ENCODE measurements at places on chromosomes 1 and 21.

DNA sequence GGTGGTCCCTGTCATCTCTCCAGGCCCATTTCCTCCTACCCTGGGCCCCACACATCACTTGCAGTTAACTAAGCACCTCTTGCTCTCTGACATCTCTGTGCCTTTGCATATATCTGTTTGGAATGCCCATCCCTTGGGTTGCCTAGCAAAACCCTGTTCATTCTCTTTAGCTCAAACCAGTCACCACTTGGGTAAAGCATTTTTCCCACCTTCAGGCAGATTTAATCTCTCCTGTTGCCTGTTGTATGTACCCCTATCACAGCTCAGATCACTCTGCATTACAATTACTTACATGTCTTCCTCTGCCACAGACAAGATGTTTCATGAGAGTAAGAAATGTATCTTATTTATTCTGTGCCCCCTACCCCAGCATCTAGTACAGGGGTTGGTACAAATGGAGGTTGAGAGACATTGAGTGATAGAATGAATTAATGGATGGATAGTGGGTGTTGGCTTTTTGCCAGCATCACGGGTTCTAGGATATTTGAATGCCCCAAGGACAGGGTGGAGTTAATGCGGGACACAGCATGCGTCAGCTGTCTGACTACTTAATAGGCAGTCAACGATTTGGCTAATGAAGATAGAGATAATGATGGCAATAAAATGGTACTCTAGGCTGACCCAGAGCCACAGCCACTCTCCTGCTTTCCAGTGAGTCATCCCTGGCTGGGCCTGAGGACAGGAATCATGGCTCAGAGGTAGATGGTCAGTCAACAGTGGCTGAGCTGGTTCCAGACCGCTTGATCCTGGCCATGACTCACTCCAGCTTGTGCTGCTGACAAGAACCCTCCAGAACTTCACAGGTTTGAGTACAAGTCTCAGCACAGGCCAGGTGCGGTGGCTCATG is 6.5 kb downstream of the NR0B2 start:
- DNase-seq = no peak

DNA sequence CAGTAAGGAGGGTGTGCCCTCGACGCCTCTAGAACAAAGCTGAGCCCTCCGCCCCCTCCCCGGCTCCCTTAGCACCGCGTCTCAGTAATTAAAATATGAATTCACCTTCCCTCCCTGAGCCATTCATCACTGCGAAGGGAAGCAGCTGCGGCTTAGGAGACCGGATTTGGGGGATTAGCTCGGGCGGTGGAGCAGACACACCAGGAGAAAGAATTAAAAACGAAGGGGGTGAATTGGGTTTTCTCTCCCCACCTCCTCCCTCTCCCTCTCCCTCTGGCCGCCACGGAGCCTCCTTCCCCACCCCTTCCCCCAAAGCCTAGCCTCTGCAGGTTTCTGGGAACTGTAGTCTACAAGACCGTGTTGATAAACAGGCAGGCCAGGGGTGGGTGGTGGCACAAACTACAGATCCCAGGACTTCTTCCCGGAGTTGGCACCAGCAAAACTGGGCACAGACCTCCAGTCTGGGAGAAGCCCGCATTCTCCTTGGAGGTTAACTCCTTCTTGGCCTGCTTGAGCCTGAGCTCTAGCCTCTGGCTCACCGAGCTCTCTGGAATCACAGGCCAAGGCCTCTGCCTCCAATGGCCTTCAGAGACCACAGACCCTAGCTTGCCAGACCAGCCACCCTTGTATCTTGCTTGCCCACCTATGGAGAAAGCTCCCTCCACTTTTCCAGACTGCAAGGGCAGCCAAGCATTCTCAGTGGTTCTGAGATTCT is 10.8 kb downstream of the BLACAT1 start:
- no peak for DNase-seq

DNA sequence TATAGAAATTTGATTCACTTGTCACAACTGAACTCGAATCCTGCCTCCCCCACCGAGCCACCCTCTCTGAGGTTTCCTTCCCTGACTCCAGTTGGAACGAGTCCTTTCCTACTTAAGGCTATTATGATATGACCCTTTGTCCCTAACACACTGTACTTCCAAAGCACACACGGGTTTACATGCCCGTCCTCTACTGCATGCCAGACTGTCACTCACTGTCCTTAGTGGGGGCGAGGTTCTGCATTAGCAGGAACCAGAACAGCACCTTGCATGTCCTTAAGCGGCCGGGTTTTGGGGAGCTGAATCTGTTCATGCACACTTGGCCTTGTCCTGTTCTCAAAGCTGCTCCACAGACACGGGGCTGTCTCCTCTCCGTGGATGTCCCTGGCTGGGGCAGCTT is 164.6 kb upstream of the KCNJ6 start:
- no peak for DNase-seq

- no peak for DNase-seq
Observed at GRCh38 chr1:55396381-55396891, 181.3 kb upstream of the USP24 start.

DNA sequence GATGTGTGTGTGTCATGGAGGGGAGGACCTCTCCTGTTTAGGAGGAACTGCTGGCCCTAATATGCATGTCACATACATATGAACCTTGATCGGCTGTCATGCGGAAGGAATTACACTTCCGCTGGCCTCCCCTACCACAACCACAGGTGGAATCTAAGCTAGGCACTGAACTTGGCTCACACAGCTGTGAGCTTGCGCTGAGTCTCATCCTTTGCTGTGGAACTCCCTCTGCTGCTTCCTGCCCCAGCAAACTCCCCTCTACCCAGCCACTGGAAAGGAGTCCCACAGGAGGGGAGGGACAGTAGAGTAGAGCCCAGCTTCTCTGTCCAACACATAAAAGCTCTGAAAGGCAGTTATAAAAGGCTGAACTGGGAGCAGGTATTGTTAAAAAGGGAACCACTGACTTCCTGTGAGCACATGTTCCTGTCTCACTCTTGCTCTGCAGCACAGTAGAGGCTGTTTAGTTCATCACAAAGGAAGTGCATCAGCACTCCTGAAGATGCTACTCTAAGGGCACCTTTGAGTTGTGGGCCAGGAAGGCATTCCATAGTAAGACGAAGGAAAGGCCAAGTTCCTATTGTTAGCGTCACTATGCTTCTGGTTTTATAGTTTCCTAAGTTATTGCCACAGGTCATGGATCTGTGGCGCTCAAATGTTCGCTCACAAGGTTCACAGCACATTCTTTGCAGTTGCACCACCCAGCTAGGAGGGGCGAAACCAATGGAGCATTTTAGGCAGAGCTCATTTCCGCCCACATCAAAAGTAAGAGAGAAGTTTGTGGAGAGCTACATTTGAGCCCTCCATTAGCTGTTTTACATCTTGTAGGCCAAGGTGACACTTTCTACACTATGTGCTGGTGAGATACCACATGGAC is 17.7 kb upstream of the PTPRC start:
- DNase-seq = peak; percentile 62

GRCh38 chr1:224358237-224358636 is 1.6 kb downstream of the CNIH4 start:
- no peak for DNase-seq

GRCh38 chr1:11531314-11531870 is 52.4 kb downstream of the DISP3 start:
- DNase-seq = no peak

- DNase-seq = no peak
Observed at GRCh38 chr1:161985301-161985822, 38.3 kb downstream of the OLFML2B start.

DNA sequence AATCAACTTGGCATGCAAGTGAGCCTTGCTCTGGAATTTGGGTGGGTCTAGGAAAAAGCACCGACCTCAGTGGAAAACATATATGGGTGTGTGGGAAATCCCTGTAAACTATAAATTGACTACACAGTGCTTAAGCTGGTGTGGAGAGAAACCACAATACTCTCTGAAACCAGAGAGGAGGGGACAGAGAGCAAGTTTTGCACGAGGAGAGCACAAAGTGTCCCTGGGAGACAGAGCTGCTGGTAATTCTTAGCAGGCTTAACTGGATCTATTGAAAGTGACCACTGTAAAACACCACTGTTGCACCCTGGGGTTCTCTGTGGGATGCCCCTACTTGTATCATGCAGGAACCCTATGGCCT is 12.8 kb downstream of the KCNJ15 start:
- no peak for DNase-seq

- DNase-seq = no peak
Observed at GRCh38 chr1:213166852-213167251, 115.8 kb downstream of the RPS6KC1 start.

- DNase-seq = no peak
Observed at GRCh38 chr1:247322849-247323586, 8.6 kb downstream of the ZNF496 start.

DNA sequence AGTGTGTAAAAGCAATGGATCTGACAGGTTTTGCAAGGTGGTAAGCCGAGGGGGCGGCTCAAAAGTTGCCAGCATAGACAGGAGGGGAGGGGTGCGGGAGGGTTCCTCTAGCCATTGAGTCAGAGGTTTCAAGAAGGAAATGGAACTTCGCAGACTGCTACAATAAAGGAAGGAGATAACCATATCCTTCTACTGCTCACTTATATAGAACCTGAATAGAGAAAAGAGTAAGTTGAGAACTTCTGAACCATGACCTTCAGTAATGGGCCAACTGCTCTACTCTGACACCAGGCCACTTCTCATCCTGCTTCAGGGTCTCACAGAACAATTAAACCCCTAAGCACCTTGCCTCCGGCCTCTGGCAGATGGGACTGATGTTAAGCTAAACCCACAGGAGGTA is 26.3 kb upstream of the BCAR3 start:
- DNase-seq = no peak

- DNase-seq = no peak
Observed at GRCh38 chr21:29939104-29939923, 482 bp downstream of the GRIK1 start.

GRCh38 chr1:97066860-97067259 is 345.3 kb downstream of the PTBP2 start:
- no peak for DNase-seq

DNA sequence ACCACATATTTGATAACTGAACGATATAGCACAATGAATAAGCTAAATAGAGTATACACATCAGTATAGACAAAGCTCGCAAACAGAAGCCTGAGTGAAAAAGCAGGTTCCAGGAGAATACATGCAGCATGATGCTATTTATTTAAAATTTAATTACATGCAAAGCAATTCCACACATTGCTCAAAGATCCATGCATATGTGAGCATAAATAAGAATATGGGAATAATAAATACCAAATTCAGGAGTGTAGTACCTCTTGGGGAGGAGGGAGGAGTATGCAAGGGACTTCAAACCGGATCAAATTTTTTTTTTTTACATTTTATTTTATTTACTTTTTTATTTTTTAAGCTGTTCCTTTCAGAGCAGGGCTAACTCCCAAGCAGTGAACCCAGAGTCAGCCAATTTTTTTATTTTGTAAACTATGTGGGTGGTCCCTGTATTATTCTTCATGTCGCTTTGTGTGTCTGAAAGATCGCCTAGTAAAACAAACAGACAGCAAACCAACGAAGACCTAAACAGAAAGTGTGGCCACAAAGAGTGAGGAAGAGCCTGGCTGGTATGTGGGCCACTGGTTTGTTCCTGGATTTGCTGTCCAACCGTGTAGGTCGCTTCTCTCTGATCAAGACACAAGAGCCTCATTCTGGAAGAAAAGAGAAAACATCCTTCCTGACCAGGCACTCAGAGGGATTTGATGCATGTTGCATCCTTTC is 4.2 kb upstream of the SHISAL2A start:
- DNase-seq = no peak

DNA sequence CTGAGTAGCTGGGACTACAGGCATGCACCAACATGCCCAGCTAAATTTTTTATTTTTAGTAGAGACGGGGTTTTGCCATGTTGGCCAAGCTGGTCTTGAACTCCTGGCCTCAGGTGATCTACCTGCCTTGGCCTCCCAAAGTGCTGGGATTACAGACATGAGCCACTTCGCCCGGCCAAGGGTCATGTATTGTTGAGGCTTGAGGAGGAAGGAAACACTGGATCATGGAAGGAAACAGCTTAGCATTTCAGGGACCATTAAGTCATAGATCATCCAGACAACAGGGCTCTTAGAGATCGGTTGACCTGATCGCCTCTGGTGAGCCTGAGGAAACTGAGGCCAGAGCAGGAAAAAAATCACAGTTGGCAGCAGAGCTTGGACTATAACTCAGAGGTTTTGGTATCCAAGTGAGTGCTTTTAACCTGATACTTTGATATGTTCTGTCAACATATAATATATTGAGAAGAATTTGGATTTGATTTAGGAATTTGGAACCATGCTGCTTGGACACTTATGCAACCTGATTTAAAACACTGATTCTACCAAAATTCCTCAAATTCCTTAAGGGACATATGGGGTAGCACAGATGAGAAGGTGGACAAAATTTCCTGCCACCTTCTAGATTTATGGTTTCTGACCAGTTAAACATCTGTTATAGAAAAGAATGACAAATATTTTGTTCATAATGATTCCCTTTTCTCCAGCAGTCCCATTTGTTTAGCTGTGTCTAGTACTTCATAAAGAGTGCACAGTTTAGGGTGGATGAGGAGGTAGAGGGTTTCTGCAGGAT is 13.1 kb upstream of the BMP8A start:
- no peak for DNase-seq

- DNase-seq = no peak
Observed at GRCh38 chr1:60874718-60875117, 207.6 kb upstream of the NFIA start.

GRCh38 chr1:209335178-209335577 is 248.3 kb upstream of the CAMK1G start:
- no peak for DNase-seq

DNA sequence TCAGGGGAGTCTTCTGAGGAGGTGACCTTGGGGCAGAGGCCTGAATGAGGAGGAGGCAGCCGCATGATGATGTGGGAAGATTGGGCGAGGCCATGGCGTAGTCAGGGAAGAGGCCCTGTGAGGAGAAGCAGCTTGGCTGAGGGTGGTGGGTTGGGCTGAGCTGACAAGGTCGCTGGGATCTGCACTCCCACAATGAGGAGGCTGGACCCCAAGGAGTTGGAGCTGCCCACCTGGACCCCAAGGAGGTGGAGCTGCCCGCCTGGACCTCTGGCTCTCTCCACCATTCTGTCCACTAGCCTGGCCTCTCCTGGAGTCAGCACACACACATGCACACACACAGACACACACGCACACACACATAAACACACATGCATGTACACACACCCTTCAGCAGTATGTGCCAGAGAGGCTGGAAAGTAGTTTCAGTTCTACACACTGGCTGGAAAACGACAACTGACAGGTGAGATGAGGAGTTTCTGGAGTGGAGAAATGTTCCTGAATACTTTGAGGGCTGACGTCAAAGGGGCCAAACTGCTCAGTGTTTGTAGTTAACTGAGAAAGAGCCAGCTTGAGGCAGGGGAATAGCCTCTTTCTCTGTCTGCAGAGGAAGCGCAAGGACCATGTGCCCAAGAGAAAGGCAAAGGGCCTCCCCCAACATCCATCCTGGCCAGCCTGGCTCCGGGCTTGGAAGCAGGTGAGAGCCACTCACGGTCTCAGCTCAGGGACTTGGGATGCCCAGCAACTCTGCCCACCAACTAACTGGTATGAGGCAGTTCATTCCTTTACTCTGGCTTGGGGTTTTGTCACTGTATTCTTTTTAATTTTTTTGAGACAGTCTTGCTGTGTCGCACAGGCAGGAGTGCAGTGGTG is 7.1 kb downstream of the SMPDL3B start:
- DNase-seq = no peak
